ENCODE measurements at places on chromosomes 12 and 14. TPM values are rescaled to one million over a fixed set of nuclear protein-coding genes. Genes with fewer than 3 reads are reported as not detected.

AGAP2 gene
- 4.0 TPM for total RNA-seq

NGB gene
- total RNA-seq: not detected

FGF23 gene
- total RNA-seq: not detected

GRCh38 chr12:45260104-45260815, 44.4 kb downstream of the ANO6 start:
- H3K4me3 ChIP-seq: no peak overlapping the region
- peak overlapping the region; percentile 73 for H3K27ac ChIP-seq
- no peaks in the 10 kb centered on the region for H3K27me3 ChIP-seq
- H3K36me3 ChIP-seq: no peaks in the 10 kb centered on the region
- peak; percentile 79 for DNase-seq

GRCh38 chr12:33439587-33440011, at the start of gene SYT10:
TSS of gene SYT10 (minus strand) at chr12:33439819. CDS start at chr12:33439522, 297 bp downstream.
- peak; percentile 20 for DNase-seq
- H3K4me1 ChIP-seq: no peaks in the 10 kb centered on the region
- no peak within 1 kb of the TSS for H3K27ac ChIP-seq
- H3K4me3 ChIP-seq: peak within 1 kb of the TSS; percentile 31

ANKRD33 gene
- total RNA-seq: not detected

GRCh38 chr12:4278329-4279197, 5.0 kb downstream of the CCND2 start:
- no peak overlapping the region for H3K4me3 ChIP-seq
- H3K27ac ChIP-seq: no peak overlapping the region
- peaks cover 41% of the 10 kb centered on the region for H3K27me3 ChIP-seq
- no peaks in the 10 kb centered on the region for H3K36me3 ChIP-seq
- no peak for DNase-seq

DNA sequence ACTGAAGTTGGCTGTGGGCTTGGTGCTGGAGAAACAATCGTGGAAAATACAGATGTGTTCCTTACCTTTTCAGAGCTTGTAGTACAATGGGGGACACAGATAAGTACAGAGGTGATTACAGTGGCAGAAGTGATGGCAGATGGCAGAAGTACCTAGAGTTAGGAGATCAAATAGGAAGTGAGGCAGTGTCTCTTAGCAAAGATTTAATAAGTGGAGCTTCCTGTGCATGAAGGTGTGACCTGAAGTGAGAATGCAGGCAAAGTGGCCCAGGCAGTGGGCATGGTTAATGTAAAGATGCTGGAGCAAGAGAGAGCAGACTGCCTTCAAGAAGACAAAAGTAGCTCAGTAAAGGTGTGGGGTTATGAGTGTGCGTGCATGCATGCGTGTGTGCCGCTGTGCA, 16.0 kb downstream of the LRRK2 start:
- no peak overlapping the region for H3K4me3 ChIP-seq
- no peak for DNase-seq
- no peak overlapping the region for H3K27ac ChIP-seq
- H3K36me3 ChIP-seq: no peaks in the 10 kb centered on the region
- no peaks in the 10 kb centered on the region for H3K4me1 ChIP-seq

DNA sequence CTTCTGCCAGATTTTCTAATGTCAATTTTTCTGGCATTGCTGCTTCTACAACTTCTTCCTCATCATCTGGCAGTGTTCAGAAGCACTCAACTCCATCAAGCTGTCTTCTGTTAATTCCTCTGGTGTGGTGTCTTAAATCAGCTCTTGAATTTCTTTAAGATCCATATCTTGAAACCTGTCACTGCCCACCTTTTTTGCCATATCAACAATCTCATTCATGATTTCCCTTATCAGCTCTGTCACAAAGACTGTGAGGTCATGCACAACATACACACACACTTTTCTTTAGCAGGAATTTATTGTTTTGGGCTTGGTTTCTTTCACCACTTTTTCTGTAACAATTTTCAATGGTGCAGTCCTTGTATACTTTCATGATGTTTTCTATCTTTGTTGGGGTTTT, 7.2 kb downstream of the THAP2 start:
- no peaks in the 10 kb centered on the region for H3K36me3 ChIP-seq
- no peaks in the 10 kb centered on the region for H3K4me1 ChIP-seq
- no peak overlapping the region for H3K4me3 ChIP-seq
- no peak for DNase-seq

DNA sequence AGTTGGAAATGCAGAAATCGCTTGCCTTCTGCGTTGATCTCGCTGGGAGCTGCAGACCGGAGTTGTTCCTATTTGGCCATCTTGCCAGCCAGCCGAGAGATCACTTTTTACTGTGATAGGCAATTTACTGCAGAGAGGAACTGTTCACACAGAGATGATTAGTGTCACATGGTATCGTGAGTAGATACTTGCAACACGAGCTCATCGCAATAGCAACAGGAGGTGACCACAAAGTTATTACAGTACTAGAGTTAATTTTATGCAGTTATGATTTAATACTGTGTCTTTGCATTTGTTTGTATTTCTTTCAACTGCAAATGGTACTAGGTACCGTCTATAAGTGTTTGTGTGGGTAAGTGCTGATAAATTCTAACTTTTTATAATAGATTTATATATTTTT, 27.8 kb downstream of the NOPCHAP1 start:
- H3K4me1 ChIP-seq: no peaks in the 10 kb centered on the region
- peak; percentile 45 for DNase-seq
- no peak overlapping the region for H3K27ac ChIP-seq
- H3K4me3 ChIP-seq: no peak overlapping the region
- H3K36me3 ChIP-seq: no peaks in the 10 kb centered on the region

MYH6 gene
- total RNA-seq: not detected

- H3K27me3 ChIP-seq: no peaks in the 10 kb centered on the region
- H3K36me3 ChIP-seq: peaks cover 14% of the 10 kb centered on the region
- H3K4me3 ChIP-seq: peak overlapping the region; percentile 93
- DNase-seq: no peak
- H3K4me1 ChIP-seq: peaks cover 44% of the 10 kb centered on the region
Measured at GRCh38 chr12:120536064-120536791, 2.1 kb downstream of the RNF10 start.

NDUFA12 gene
- 157 TPM for total RNA-seq
